ENCODE measurements at places on chromosomes 1 and 21. TPM values are rescaled to one million over a fixed set of nuclear protein-coding genes. Genes with fewer than 3 reads are reported as not detected.

DNA sequence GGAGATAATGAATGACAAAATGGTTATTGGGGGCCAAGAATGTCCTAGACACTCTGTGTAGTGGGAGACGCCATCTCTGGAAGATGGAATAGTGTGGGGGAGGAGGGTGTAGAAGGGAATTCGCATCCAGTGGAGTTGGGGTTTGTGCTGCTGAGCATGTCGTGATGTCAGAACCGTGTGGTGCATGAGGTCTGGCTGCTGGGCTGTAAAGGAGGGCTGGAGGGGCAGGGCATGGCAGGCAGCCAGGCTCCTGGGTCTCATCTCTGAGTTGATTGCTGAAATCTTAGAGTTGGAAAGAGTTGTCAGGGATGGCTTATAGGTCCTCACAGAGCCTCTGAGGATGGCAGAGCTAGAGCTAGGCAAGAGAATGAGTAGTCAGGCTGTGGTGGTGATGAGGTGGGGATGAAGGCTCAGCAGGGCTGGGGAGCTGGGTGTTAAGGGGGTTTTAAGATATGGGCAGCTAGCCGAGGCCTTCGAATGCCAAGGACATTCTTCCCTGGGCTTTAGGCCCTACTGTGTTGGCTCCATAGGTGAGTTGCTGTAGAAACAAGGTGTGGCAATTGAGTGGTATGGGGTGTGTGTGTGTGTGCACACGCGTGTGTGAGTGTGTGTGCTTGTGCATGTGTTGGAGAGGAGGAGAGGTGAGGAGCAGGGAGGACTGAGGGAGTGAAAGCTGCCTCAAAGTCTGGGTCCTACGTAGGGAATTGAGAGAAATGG lies 1.9 kb downstream of the PPFIA4 start:
- no peak for DNase-seq
- peaks cover 10% of the 10 kb centered on the region for H3K27me3 ChIP-seq
- peaks cover 24% of the 10 kb centered on the region for H3K36me3 ChIP-seq
- H3K27ac ChIP-seq = no peak overlapping the region
- peak overlapping the region; percentile 89 for H3K4me3 ChIP-seq
- peaks cover 17% of the 10 kb centered on the region for H3K4me1 ChIP-seq

DNA sequence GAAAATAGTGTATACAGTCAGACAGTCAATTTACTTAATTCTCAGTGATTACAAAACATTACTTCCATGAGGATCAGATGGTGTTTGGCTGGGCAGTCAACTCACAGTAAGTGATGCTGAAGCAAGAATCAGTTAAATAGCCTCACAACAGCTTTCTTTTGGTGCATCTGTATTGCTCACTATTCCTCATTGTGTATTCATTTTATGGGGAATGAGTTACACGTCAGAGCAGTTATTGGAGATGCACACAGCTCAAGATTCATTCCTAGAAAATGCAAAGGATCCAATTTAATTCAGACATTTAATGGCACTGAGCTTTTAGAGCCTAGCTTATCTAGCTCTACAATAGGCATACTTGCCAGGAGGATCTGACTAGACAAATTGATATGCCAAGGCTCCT lies 150.6 kb downstream of the HS2ST1 start:
- no peaks in the 10 kb centered on the region for H3K27me3 ChIP-seq
- H3K4me3 ChIP-seq = no peak overlapping the region
- H3K27ac ChIP-seq = no peak overlapping the region

- H3K4me3 ChIP-seq = no peak overlapping the region
- H3K36me3 ChIP-seq = no peaks in the 10 kb centered on the region
- DNase-seq = no peak
- no peak overlapping the region for H3K27ac ChIP-seq
- H3K4me1 ChIP-seq = no peaks in the 10 kb centered on the region
- peaks cover 4% of the 10 kb centered on the region for H3K27me3 ChIP-seq
Measured at GRCh38 chr1:210786546-210786945, 347.4 kb downstream of the KCNH1 start.

GRCh38 chr1:56920591-56921001 lies 45.2 kb downstream of the C8B start:
- no peaks in the 10 kb centered on the region for H3K36me3 ChIP-seq
- no peak for DNase-seq
- peaks cover 2% of the 10 kb centered on the region for H3K27me3 ChIP-seq
- H3K27ac ChIP-seq = no peak overlapping the region
- no peaks in the 10 kb centered on the region for H3K4me1 ChIP-seq

GRCh38 chr1:11598461-11598860 lies 55.8 kb downstream of the FBXO2 start:
- no peaks in the 10 kb centered on the region for H3K36me3 ChIP-seq
- H3K4me3 ChIP-seq = no peak overlapping the region
- H3K27ac ChIP-seq = no peak overlapping the region
- peaks cover 13% of the 10 kb centered on the region for H3K27me3 ChIP-seq

DNA sequence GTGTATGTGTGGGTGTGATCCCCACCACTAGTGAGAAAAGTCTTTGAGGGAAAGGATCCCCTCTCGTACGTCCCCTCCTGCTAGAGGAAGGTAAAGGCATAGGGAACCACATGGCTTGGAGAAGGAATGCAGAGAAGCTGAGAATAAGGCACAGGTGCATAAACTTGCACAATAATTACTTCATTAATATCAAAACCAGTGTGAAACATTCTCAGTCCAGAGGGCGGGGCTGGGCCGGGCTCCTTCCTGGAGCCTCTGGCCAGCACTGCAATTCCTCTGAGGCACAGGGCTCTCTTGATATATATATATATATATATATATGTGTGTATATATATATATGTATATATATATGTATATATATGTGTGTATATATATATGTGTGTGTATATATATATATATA lies 162.6 kb downstream of the TSEN15 start:
- DNase-seq = no peak
- no peaks in the 10 kb centered on the region for H3K4me1 ChIP-seq
- H3K4me3 ChIP-seq = no peak overlapping the region

DNA sequence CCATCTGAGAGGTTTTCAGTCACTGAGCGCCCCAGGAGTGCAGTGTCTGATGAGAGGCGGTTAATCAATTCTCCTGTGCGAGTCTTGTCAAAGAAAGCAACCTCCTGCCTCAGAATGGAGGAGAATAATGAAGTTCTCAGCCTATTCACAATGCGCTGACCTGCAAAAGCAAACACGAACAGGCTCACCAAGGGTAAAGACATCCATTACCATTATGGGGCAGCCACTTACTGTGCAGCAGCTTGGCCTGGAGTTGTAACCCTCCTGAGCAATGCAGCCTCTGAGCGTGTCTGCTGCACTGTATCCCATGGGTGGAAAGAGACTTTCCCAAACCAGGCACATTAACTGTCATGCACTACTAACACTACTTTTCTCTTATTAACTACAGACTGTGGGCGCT lies 11.0 kb downstream of the ABCB10 start:
- no peak overlapping the region for H3K27ac ChIP-seq
- H3K36me3 ChIP-seq = peaks cover 36% of the 10 kb centered on the region
- no peak overlapping the region for H3K4me3 ChIP-seq
- peaks cover 25% of the 10 kb centered on the region for H3K4me1 ChIP-seq

DNA sequence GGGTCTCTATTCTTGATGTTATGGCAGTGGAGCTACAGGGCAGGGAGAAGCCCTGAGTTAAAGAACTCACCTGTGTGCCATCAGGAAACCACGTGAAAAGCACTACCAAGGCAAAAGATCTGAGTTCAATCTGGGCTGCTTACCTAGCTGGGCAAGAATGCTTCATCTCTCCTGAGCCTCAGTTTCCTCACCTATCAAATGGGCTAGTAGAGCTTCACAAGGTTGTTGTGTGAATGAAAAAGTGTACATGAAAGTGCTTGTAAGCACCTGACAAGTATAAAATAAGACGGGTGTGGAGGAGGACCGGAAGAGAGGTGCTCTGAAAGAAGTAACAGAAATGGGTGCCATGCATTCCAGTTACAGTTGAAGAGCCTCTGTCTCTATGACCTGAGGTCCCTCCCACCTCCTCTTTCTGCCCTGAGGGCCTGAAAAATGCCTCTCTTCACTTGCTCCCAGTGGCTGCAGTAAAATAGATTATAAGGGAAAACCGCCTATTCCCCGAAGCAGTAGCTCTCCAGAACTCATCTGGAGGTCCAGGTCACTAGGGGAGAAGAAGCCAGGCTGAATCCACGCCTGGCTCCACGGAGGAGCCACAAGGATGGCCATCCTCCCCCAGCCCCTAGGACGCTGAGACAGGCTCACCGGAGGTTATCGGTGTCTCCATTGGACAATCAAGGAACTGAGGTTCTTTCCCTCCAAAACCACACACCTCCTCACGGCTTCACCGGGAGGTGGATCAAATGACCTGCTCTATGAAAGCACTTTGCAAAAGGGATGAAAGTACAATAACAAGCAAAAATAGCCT lies 1.4 kb downstream of the GPR161 start:
- peaks cover 17% of the 10 kb centered on the region for H3K4me1 ChIP-seq
- no peak for DNase-seq
- no peaks in the 10 kb centered on the region for H3K36me3 ChIP-seq
- peaks cover 45% of the 10 kb centered on the region for H3K27me3 ChIP-seq
- H3K27ac ChIP-seq = no peak overlapping the region

- H3K27me3 ChIP-seq = peaks cover 15% of the 10 kb centered on the region
- no peak overlapping the region for H3K4me3 ChIP-seq
- H3K36me3 ChIP-seq = no peaks in the 10 kb centered on the region
- DNase-seq = no peak
- no peak overlapping the region for H3K27ac ChIP-seq
- no peaks in the 10 kb centered on the region for H3K4me1 ChIP-seq
Measured at GRCh38 chr1:201653233-201653632, 114.3 kb downstream of the NAV1 start.

DNA sequence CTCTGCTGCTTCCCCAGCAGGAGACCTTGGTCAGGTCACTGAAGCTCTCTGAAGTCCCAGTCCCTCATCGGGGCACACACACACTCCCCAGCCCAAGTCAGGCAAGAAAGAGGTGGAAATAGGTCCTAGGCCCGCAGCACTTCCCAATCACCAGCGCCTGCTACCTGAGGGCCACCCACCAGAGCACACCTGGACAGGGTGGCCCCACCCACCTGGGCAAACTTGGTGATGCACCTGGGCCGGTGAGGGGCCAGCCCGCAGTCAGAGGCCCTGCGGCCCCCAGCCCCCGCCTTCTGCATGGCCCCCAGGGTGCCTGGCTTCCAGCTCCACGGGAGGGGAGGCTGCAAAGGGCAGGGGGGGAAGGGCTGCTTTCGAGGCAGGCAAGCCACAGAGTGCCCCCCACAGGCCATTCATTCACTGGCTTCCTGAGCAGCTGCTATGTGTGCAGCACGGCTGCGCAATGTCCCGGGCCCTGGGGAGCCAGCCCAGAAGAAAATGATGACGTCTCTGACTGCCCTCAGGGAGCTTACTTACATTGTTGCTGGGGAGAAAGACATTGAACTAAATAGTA lies 4.7 kb downstream of the SH2D5 start:
- DNase-seq = peak; percentile 44
- H3K36me3 ChIP-seq = no peaks in the 10 kb centered on the region
- H3K4me3 ChIP-seq = no peak overlapping the region
- H3K27me3 ChIP-seq = peaks cover 26% of the 10 kb centered on the region

- peak; percentile 72 for DNase-seq
- no peaks in the 10 kb centered on the region for H3K27me3 ChIP-seq
- no peak overlapping the region for H3K4me3 ChIP-seq
- H3K4me1 ChIP-seq = peaks cover 21% of the 10 kb centered on the region
- peaks cover 8% of the 10 kb centered on the region for H3K36me3 ChIP-seq
Measured at GRCh38 chr1:160997323-160998038, 23.5 kb downstream of the F11R start.

- H3K4me1 ChIP-seq = no peaks in the 10 kb centered on the region
- H3K27ac ChIP-seq = no peak overlapping the region
- DNase-seq = no peak
- no peak overlapping the region for H3K4me3 ChIP-seq
- H3K27me3 ChIP-seq = no peaks in the 10 kb centered on the region
- no peaks in the 10 kb centered on the region for H3K36me3 ChIP-seq
Measured at GRCh38 chr1:10724948-10725847, 71.2 kb downstream of the CASZ1 start.

- peaks cover 14% of the 10 kb centered on the region for H3K27me3 ChIP-seq
- no peaks in the 10 kb centered on the region for H3K4me1 ChIP-seq
Measured at GRCh38 chr1:46900401-46900800, 40.9 kb downstream of the CYP4A11 start.

DNA sequence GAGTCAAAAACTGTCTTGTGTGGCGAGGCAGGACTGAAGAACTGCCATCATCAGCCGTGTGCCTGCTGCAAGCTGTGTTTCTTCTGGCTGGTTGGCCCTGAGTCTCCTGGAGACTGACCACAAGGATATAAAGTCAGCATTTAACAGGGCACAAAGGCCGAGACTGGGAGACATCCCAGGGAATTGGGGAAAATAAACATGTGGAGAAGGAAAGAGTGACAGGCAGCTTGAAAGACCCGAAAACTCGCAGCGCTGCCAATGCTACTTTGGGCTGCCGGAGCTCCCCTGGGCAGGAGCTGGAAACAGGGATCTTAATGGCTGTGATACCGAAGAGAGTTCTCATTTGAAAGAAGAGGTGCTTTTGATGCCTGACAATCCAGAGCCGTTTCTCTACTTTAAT lies 125.3 kb upstream of the HMGB4 start:
- no peak overlapping the region for H3K27ac ChIP-seq
- peaks cover 12% of the 10 kb centered on the region for H3K27me3 ChIP-seq
- H3K4me1 ChIP-seq = no peaks in the 10 kb centered on the region
- no peaks in the 10 kb centered on the region for H3K36me3 ChIP-seq

The ANKRD34A gene
- total RNA-seq = 6.6 TPM

The MSH4 gene
- total RNA-seq = 0.32 TPM

The MEGF6 gene
- 2.5 TPM for total RNA-seq

The PERM1 gene
- not detected for total RNA-seq

The CTNNBIP1 gene
- 9.6 TPM for total RNA-seq

The TNNT2 gene
- total RNA-seq = not detected

The KRTAP8-1 gene
- total RNA-seq = not detected

The NPPB gene
- not detected for total RNA-seq

The LCE3E gene
- not detected for total RNA-seq

The MMEL1 gene
- 3.1 TPM for total RNA-seq

The LCE1E gene
- total RNA-seq = not detected

The ST6GALNAC5 gene
- total RNA-seq = not detected

The C1orf122 gene
- 17.9 TPM for total RNA-seq
